Diencephalon (tissue), 1 donor: ENCODE measurements at places on chromosomes 3 and 15. TPM values are rescaled to one million over a fixed set of nuclear protein-coding genes. Genes with fewer than 3 reads are reported as not detected.

Gene CA12
- total RNA-seq, result 13.8 TPM

Gene RAD18
- 11.8 TPM for total RNA-seq

Gene CFAP92
- total RNA-seq, result 6.5 TPM

Gene ARHGAP31
- total RNA-seq, result 6.5 TPM

Gene TGM5
- not detected for total RNA-seq
